ENCODE measurements at places on chromosomes 4 and X. TPM values are rescaled to one million over a fixed set of nuclear protein-coding genes. Genes with fewer than 3 reads are reported as not detected.
A peak's percentile ranks its signal among the peaks of the same experiment; 100 is the strongest.

DNA sequence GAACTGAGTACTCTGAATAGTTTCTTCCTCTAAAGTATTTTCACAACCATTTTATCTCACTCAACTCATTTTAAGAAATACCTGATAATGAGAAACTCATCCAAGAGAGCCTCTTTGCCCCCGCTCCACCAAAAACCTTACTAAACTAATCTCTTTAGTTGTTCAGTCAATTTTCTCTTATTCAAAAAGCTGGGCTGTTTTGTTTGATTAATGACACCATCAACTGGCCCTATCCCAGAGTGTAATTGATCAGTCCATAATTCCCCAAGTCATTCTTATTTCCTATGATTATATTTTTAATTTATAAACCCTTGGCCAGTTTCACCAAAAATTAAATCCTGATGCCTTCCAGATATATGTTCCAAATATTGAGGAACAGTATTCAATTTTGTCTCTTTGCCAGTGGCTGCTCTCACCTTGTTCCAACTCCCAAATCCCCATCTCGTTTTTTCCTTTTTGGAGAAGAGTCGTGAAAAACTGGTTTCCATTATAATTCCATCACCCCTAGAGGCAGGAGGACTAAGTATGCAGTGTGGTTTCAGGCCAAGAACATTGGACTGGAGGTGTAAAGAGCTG is 10.4 kb downstream of the LIMCH1 start:
- no peaks in the 10 kb centered on the region for H3K4me1 ChIP-seq
- no peak overlapping the region for H3K27ac ChIP-seq
- DNase-seq: no peak
- no peaks in the 10 kb centered on the region for H3K27me3 ChIP-seq

- no peak overlapping the region for H3K4me3 ChIP-seq
- no peaks in the 10 kb centered on the region for H3K27me3 ChIP-seq
- H3K36me3 ChIP-seq: no peaks in the 10 kb centered on the region
- H3K4me1 ChIP-seq: no peaks in the 10 kb centered on the region
Measured at GRCh38 chr4:78005086-78005485, 52.0 kb upstream of the FRAS1 start.

- no peaks in the 10 kb centered on the region for H3K27me3 ChIP-seq
- no peak overlapping the region for H3K4me3 ChIP-seq
- no peaks in the 10 kb centered on the region for H3K36me3 ChIP-seq
- H3K27ac ChIP-seq: peak overlapping the region; percentile 9
- H3K4me1 ChIP-seq: peaks cover 4% of the 10 kb centered on the region
Measured at GRCh38 chr4:113996599-113997177, 17.2 kb upstream of the ARSJ start.

DNA sequence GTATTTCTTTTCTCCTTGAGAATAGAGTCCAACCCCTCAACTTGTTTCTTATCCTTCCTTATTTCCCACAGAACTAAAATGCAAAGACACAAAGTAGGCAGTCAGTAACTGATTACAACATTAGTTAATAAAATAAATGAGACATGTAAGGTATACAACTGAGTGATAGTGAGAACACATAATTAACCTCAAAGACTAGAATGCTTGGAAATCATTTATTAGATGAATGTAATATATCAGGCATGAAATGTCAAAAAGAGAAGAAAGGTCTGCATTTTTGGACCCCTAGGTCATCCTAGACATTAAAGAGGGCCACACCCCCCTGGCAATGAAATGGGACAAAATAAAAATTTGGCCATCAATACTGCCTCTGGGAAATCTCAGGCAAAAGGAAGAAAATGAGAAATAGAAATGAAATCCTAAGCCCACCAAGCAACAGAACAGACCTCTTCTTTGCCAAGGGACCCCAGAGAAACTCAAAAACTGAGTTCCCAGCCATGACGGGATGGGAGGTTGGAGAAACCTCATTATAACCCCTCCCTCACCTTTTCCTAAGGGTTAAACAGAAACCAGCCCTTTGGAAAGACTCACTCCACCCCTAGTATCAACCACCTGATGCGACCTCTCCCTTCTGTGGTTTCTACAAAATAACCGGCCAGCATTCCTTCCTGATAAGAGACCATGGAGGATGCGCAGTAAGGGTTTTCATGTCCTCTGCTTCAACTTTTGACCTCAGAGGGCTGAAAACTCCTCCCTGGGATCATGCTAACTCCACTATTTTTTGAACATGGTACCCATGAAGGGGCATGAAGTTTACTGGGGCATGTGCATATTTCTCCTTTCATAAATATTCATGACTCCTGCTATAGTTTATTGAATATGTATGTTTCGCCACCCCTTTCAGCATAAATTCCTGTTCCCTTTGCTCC is 90.0 kb upstream of the EXOC1L start:
- DNase-seq: no peak
- no peaks in the 10 kb centered on the region for H3K4me1 ChIP-seq
- no peaks in the 10 kb centered on the region for H3K27me3 ChIP-seq
- H3K27ac ChIP-seq: no peak overlapping the region

DNA sequence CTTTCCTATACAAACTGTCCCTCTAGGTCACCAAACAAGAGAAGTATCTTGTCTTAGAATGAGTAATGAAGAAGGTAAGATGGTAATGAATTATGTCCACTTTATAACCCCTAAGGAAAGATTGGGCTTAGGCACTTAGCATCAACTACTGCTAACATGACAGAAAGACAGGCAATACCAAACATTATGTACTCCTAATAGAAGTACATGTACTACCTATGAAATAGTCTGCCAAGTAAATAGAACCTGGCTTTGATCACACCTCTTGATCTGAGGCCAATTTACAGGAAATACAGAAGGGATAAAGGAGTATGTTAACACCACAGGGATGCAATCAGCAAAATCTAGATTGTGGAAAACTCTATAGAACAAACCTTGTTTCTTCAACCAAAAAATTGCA is 14.1 kb upstream of the PCYT1B start:
- H3K27ac ChIP-seq: no peak overlapping the region
- no peak for DNase-seq
- H3K4me1 ChIP-seq: no peaks in the 10 kb centered on the region
- no peaks in the 10 kb centered on the region for H3K36me3 ChIP-seq

- no peaks in the 10 kb centered on the region for H3K36me3 ChIP-seq
- H3K4me1 ChIP-seq: no peaks in the 10 kb centered on the region
- H3K4me3 ChIP-seq: no peak overlapping the region
- DNase-seq: no peak
- H3K27me3 ChIP-seq: no peaks in the 10 kb centered on the region
Measured at GRCh38 chr4:41477181-41477905, 60.6 kb upstream of the LIMCH1 start.

DNA sequence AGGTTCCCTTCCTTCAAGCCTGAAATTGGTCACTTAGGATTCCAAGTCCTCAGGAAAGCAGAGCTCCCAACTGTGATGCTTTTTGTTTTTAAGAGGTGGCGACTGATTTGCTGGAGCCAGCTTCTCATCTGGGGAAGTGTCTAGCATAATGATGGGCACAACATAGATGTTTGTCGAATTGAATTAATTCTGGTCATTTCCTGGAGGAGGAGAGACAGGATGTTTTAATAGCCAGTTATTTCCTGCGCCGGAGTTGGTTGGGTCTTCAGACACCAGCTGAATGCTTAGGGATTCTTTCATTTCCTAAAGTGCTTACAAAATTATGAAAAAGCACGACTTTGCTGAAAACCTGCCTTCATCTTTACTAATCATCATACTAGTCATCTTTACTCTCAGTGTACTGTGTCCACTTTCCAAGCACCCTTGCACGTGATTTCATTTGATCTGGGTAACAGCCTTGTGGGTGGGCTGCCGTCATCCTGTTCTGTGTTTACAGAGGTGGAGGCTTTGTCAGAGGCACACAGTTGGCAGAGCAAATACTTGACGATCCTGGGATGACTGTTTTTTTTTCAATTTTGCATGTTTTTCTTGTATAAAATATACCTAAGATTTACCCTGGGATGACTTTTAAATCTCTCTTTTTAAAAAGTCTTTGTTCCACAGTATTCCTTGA is 49.5 kb downstream of the RGS12 start:
- H3K4me3 ChIP-seq: peak overlapping the region; percentile 20
- H3K27ac ChIP-seq: peak overlapping the region; percentile 56
- H3K36me3 ChIP-seq: peaks cover 9% of the 10 kb centered on the region
- H3K4me1 ChIP-seq: peaks cover 15% of the 10 kb centered on the region
- peak; percentile 95 for DNase-seq

DNA sequence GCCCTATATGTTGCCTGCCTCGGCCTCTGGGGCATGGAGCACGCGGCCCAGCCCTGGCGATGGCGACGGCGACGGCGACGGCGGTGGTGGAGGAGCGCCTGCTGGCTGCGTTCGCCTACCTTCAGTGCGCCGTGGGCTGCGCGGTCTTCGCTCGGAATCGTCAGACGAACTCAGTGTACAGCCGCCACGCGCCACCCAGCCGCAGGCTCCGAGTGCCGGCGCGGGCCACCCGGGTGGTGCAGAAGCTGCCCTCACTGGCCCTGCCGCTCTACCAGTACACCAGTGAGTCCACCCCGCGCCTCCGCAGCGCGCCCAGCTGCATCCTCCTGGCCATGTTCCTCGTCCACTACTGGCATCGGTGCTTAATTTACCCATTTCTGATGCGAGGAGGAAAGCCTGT is 83.7 kb upstream of the F9 start:
- H3K27ac ChIP-seq: no peak overlapping the region
- no peaks in the 10 kb centered on the region for H3K27me3 ChIP-seq

GRCh38 chrX:46376246-46376885 is 168.9 kb downstream of the ZNF674 start:
- DNase-seq: peak; percentile 48
- 0 out of 2 replicates have a peak, but pooled peaks cover 2% of the 10 kb centered on the region for H3K4me1 ChIP-seq
- H3K27ac ChIP-seq: no peak overlapping the region
- no peak overlapping the region for H3K4me3 ChIP-seq

Gene MAGEA8
- total RNA-seq: not detected
